Gastroesophageal sphincter (tissue), 4 donors: ENCODE measurements at places on chromosomes 6 and 20. TPM values are rescaled to one million over a fixed set of nuclear protein-coding genes. Genes with fewer than 3 reads are reported as not detected.

- no peak for ATAC-seq
These were observed 54.9 kb upstream of the IER3 start for GRCh38 chr6:30799210-30799609.

- no peak for ATAC-seq
These were observed 368.4 kb upstream of the MAN1A1 start for GRCh38 chr6:119717942-119718341.

GRCh38 chr6:6870921-6871320, 236.8 kb upstream of the RREB1 start:
- no peak for ATAC-seq

- ATAC-seq = no peak
These were observed 6.9 kb upstream of the RPL10A start for GRCh38 chr6:35461270-35461669.

C2 gene
- 17.2 TPM for total RNA-seq

CCDC167 gene
- 13.9 TPM for total RNA-seq

DNA sequence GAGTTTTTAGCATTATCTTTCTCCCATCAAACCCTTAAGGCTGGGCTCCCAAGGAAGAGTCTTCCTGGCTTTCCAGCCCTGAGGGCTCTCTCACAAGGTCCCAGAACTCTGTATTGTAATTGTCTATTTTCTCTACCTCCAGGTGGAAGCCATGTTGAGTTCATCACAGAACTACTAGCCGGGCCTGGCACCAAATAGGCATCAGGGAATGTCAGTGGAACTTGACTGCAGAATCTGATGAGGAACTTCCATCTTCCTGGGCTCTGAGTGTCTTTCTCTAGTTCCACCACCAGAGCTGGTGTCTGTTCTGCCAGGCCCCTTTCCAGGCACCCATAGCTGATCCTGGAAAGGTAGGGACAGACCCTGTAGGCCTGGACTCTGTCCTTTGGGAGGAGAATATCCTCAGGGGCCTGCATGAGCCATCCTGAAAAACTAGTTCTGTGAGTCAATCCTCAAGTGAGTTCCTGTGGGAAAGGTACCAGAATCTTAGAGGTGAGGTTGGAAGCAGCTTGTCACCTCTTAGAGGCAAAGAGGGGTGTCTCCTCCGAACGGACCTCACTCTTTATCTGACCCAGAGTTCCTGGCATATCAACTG, 11.1 kb upstream of the TOP1 start:
- no peak for ATAC-seq

OR2B6 gene
- total RNA-seq = not detected

DNA sequence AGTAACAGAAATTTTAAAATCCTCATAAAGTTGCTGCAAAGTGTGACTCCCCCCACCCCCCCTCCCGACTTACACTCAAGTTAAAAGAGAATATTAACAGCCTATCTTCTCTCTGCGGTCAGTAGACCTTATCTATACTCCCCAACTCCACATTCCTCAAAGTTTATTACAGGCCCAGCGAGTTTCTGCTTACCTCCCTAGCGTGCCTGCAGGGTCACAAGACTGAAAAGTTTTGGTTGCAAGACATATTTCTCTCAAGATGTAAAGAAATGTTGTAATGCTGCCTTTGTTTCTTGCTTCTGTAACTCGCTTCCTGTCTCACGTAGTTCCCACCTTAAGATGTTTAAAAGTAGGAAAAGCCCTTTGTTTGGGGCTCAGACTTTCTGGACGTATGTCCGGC, 699.6 kb downstream of the PHF3 start:
- ATAC-seq = no peak

LMBRD1 gene
- 58.3 TPM for total RNA-seq

DNA sequence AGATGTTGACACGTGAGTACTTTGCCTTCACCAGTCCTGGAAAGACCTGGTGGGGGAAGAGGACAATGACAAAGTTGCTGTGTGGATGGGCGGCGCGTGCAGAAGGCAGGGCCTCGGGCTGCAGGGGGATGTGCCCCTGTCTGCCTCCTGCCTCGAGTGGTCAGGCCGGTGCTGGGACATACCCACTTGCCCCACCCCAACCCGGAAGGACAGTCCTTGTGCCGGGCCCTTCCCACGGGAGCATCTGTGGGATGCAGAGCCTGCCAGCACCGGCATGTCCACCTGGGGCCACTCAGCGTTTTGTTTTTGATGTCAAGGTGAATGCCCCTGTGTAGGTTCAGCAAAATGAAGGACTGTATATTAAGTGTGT, 60.5 kb upstream of the BHLHE23 start:
- no peak for ATAC-seq

DNA sequence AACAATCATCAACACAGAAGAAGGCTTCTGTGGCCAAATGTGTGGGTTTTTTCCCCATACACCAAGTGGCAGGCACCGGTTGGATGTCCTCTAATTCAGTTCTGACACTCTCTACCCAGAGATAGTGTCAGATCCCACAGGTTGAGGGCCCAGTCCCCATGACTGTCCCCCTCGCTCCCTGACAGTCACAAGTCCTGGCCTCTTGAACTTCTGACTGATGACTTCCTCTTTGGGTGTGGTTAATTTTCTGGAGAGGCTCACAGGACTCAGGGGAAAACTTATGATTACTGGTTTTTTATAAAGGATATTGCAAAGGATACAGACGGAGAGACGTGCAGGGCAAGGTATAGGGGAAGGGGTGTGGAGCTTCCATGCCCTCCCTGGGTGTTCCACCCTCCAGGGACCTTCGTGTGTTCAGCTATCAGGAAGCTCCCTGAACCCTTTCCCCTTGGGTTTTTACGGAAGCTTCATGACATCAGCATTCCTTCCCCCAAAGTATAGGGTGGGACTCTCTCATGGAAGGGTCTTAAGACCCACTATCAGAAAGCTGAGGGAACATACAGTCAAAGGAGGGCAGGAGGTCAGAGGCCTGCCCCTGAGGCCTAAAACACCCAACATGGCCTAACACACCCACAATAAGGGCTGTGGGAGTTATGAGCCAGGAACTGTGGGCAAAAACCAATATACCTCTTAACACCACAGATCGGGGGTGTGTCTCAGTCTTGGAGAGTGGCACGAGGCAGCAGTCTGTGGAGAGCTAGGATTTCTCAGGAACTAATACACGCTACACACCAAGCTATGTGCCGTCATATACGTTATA, 33.3 kb downstream of the FARS2 start:
- ATAC-seq = no peak
